ENCODE measurements at places on chromosomes 6 and 20.

GRCh38 chr6:105431226-105431625 lies 28.3 kb upstream of the PREP start:
- no peak for DNase-seq

DNA sequence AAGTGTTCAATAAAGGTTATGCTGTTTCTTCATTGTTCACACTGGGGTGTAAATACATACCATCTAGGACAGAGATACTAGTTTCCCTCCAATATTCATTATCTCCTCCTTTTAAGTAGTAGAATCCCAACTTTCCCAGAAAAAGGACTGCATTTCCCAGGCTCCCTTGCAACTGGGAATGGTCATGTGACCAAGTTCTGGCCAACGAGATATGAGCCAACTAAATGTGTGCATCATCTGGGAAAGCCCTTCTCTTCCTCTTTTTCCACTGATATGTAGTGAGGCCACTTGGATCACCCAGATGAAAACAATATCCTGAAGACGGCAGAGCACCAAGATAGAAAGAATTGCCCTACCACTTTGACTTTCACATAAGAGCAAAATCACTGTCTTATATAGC lies 97.9 kb upstream of the PTPRT start:
- DNase-seq = no peak

GRCh38 chr6:154341871-154342270 lies 14.7 kb downstream of the IPCEF1 start:
- DNase-seq = no peak

DNA sequence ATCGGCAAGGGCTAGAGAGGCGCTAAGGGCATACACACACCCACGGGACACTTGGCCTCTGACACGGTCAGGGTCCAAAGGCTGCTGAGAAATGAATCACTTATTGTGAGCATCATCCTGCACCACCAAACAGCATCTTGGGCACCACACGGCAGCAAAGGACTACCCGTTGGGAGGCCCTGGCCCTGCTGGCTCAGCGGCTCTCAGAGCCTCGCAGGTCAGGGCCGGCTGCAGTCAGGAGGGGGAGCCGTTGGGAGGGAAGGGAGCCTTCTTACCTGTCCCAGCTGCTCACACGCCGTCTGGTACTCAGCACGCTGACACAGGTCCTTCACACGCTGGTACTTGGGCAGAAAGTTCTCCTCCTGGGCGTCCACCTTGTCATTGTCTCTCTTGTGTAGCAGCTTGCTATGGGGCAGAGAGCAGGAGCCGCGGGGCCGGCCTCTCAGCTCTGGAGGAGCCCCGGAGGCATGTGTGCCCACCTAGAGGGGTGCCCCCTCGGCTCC lies 109.0 kb downstream of the SULF2 start:
- no peak for DNase-seq

GRCh38 chr20:878511-879307 lies 37.4 kb downstream of the ANGPT4 start:
- no peak for DNase-seq

- peak; percentile 40 for DNase-seq
Measured at GRCh38 chr6:35259948-35260590, 534 bp downstream of the ZNF76 start.
